NCI-H446 (cell line): ENCODE measurements at places on chromosomes 4 and X.

DNA sequence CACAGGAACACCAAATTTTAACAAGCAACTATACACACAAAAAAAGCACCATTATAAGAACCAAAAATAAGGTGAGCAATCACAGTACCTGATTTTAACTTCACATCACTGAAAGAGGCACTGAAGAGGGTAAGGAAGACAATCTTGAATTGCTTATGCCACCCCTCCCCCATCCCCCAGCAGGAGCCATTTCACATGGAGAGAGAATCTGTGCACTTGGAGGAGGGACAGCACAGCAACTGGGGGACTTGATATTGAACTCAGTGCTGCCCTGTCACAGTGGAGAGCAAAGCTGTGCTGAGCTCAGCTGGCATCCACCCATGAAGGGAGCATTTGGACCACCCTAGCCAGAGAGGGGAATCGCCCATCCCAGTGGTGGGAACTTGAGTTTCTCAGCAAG is 56.0 kb downstream of the NUDT11 start:
- DNase-seq, result no peak

GRCh38 chr4:39636531-39637184 is 2.0 kb downstream of the SMIM14 start:
- DNase-seq, result no peak

DNA sequence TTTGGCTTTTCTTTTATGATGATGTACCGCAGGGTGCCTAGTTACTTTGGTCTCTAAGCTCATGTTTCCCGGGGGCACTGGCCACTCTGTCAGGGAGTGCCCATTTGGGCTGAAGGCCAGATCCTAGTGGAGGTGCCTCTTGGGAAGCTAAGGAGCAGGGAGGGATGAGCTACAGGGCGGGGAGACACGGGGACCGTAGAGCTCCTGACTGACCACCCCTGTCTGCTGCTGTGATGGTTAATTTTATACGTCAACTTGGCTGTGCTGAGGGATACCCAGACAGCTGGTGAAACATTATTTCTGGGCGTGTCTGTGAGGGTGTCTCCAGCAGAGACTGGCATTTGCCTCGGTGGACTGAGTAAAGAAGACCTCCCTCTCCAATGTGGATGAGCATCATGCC is 24.9 kb upstream of the CLDN24 start:
- no peak for DNase-seq

DNA sequence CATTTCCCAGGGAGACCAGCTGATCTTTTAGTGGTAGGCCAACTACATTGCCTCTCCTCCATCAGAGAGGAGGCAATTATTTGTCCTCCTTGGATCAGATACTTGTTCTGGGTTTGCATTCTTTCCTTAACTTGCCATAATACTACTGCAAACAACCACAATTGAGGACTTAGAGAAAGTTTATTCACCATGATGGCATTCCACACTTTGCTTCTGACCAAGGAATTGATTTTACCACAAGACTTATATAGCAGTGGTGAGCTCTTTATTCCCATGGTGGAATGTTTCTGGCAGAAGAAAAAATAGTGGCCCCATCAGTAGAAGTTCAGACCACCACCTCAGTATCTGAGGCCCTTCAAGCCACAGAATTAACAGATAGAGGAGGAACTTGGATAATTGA is 123.9 kb upstream of the PPP3CA start:
- DNase-seq, result no peak

- DNase-seq, result no peak
These were observed 28.1 kb upstream of the HPGDS start for GRCh38 chr4:94370533-94371254.

GRCh38 chr4:41969671-41970070 is 11.9 kb upstream of the DCAF4L1 start:
- no peak for DNase-seq

DNA sequence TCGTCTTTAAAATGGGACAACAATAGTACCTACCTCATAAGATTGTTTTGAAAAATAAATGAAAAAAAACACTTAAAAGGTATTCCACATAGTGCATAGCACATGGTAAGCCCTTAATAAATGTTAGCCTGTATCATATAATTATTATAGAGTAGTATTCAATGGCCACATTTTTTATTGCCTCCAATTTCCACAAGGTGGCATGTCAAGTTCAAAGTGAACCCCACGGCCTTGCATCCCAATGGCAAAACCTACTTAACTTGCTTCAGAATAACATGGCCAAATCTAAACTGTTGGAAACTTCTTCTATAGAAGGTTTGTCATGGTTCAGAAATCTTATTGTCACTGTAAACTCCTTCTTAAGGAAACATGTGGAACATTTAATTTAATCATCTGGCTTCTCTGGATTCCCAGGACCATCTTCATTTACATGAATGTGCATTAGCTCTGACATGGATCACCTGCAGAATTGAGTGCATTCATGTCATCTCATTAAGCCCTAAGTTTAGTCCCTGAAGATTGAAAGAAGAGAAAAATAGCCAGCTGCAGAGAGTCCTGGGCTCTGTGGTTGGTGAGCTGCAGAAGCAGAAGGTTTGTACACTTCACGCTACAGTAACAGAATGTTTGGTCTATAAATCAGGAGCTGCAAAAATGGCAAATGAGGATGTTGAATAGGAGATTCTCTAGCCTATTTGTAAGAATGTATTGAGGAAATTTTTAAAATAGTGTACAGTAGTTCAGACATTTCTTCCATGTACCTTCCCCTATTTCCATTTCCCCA is 61.0 kb downstream of the ANXA3 start:
- DNase-seq, result peak; percentile 12

GRCh38 chrX:71282514-71283402 is 677 bp upstream of the NONO start:
- no peak for DNase-seq

DNA sequence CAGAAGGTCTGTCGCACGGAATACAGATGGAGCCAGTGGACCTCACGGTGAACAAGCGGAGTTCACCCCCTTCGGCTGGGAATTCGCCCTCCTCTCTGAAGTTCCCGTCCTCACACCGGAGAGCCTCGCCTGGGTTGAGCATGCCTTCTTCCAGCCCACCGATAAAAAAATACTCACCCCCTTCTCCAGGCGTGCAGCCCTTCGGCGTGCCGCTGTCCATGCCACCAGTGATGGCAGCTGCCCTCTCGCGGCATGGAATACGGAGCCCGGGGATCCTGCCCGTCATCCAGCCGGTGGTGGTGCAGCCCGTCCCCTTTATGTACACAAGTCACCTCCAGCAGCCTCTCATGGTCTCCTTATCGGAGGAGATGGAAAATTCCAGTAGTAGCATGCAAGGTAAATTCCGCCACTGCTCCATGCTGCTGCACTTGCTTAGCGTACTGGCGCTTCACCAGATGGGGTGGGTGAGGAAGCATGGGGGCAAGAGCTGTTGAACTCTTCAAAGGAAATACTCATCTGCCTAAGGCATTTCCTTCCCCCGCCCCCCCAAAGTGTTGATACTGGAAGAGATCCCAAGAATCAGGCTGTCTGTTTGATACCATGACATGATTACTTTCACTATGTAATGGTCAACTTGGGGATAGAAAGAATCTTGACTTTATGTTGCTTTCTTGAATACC is 24.8 kb downstream of the KLF3 start:
- no peak for DNase-seq

DNA sequence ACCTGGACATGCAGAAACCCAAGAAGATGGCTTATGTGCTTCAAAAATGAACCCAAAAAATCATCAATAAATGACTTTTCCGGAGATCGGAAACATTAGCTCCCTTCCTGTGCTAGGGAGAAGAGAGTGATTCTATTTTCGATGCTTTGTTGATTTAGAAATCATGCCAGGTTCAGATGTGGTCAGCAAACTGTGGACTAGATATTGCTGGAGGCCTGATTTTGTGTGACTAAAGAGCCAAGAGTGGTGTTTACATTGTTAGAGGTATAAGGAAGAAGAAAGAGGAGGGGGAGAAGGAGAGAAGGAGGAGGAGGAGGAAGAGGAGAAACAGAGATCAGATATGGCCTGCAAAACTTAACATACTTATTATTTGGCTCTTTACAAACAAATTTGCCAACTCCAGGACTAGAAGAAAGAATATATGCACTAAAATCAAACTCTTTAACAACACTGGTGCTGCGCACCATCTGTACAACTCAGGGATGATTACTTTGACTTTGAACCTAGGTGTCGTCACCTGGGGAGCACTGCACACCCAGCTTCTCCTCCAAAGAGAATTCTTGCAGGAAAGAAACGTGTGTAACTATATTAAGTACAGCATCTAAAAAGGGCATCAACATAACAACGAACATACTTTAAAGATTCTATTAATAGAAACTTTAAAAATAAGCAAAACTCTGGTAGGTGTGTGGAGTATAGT is 664.9 kb upstream of the LCORL start:
- no peak for DNase-seq

- DNase-seq, result no peak
These were observed 74.5 kb downstream of the MGST2 start for GRCh38 chr4:139740121-139740520.

DNA sequence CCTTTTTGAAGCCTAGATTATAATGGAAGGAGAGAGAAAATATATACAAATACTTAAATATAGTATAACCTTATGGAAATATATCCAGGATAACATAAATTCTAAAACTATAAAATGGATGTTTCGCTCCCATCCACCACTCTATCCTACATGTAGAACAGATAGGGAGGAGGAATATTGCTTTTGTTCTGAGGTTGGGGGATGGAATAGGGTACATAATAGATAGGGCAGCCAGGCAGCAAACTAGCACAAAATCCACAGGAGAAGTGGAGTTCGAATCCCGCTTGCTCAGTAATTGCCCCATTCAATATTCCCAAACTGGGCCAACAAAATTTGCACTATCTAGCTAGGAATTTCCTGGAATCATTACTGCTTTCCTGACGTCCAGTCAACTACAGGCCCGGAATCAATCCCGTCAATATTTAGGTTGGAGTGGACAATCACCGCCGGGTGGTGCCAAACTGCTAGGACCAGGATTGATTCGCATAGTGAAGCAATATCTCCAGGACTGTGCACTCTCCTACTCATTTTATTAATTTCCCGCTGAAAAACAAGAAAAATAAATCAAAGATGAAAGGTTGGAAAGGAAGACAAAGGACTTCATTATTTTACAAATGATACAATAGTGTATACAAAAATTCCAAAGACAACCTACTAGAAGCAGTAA is 40.4 kb upstream of the PAPSS1 start:
- no peak for DNase-seq

GRCh38 chr4:102723511-102723910 is 37.3 kb downstream of the MANBA start:
- peak; percentile 18 for DNase-seq

- no peak for DNase-seq
These were observed 704 bp downstream of the FAM114A1 start for GRCh38 chr4:38868059-38868960.

- no peak for DNase-seq
These were observed 17.8 kb upstream of the RPL39 start for GRCh38 chrX:119809185-119809666.
